Stimulated activated naive CD4-positive, alpha-beta T cell treated with Interleukin-2 at 50 U/mL for 16 hours (primary cell): ENCODE measurements at places on chromosomes 5 and 9.

DNA sequence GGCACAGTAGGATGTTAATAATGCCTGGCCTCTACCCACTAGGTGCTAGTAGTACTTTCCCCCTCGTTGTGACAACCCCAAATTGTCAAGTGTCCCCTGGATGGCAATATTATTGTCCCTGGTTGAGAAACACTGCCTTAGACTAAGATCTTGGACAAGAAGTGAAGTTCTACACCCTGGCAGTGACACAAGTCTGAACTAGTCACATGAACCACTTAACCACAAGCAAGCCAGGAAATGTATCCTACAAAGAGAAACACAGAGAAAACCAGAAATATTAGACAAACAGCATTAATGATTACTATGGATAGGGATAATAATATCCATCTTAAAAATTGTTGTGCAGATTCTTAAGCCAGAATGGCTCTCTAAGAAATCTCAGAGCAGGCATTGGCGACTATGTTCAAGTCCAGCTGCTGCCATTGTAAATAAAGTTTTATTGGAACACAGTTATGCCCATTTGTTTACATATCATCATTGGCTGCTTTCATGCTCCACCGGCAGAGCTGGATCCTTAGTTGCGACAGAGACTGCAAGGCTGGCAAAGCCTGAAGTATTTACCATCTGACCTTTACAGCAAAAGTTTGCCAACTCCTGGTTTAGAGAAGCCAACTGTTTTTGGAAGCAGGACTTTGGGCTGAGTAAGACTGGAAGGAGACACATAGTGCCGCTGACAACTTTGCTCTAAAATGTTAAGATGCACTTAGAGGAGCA lies 80.8 kb downstream of the NTRK2 start:
- DNase-seq, result no peak

- no peak for DNase-seq
Observed at GRCh38 chr5:15234366-15234765, 265.6 kb upstream of the FBXL7 start.

GRCh38 chr9:111610845-111611244 lies 11.4 kb upstream of the PTGR1 start:
- DNase-seq, result no peak

DNA sequence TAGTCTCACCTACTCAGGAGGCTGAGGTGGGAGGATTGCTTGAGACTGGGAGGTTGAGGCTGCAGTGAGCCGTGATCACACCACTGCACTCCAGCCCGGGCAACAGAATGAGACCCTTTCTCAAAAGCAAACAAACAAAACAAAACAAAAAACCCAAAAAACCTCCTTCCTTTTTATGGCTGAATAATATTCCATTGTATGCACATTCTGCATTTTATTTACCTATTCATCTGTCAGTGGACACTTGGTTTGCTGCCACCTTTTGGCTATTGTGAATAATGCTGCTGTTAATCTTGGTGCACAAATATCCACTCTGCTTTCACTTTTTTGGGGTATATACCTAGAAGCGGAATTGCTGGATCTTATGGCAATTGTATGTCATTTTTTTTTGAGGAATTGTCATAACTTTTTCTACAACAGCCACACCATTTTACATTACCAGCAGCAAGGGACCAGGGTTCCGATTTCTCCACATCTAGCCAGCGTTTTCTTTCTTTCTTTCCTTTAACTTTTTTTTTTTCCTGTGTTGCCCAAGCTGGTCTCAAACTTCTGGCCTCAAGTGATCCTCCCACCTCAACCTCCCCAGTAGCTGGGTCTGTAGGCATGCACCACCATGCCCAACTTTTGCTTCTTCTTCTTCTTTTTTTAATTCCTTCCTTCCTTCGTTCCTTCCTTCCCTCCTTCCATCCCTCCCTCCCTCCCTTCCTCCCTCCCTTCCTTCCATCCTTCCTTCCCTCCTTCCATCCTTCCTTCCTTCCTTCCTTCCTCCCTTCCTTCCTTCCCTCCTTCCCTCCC lies 30.6 kb downstream of the NKX2-5 start:
- no peak for DNase-seq

GRCh38 chr5:18607570-18607969 lies 973.3 kb downstream of the TAF11L14 start:
- no peak for DNase-seq

- no peak for DNase-seq
Observed at GRCh38 chr5:127231118-127231517, 59.5 kb upstream of the MEGF10 start.

DNA sequence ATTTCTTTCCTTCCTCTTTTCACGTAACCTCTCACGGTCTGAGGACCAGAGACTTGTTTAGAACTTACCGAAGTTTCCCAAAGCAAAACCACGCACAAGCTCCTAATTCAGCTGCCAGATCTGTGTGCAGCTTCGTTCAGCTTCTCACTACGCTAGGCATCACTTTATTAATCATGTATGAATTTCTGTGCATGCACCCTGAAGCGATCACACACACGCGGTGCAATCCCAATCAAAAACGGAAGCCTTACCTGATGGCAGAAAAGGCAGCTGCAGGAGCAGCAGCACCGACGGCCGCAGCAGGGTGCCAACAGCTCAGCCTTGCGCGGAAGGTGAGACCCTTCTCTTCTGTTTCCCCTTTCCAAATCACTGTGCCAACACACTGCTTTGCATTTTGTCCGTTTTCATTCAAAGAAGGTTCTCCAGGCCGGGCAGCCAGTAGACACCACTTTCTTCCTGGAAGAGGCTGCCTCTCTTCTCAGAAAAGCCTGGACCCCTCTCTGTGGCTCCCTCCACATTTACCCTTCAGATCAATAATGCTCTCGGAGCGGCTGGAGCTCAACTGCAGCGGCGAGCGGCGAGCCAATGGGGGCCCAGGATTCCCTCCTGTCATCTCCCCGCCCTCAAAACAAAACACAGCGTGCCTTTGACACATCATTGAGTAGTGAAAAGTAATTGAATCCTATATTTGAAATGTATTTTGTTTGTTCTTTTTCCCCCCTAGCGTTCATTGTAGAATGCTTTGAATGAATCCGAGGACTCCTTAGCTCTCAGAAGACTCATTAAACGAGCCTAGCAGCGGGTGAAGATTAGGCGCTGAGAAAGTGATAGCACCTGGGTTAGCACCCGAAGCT lies at the start of gene CDH12:
TSS of gene CDH12 (minus strand) at position 538 of the 854 bp plus-strand sequence.
- no peak for DNase-seq

- no peak for DNase-seq
Observed at GRCh38 chr5:53249529-53250200, 140.1 kb upstream of the MOCS2 start.

GRCh38 chr5:159878988-159879471 lies 37.3 kb upstream of the ADRA1B start:
- DNase-seq, result no peak

DNA sequence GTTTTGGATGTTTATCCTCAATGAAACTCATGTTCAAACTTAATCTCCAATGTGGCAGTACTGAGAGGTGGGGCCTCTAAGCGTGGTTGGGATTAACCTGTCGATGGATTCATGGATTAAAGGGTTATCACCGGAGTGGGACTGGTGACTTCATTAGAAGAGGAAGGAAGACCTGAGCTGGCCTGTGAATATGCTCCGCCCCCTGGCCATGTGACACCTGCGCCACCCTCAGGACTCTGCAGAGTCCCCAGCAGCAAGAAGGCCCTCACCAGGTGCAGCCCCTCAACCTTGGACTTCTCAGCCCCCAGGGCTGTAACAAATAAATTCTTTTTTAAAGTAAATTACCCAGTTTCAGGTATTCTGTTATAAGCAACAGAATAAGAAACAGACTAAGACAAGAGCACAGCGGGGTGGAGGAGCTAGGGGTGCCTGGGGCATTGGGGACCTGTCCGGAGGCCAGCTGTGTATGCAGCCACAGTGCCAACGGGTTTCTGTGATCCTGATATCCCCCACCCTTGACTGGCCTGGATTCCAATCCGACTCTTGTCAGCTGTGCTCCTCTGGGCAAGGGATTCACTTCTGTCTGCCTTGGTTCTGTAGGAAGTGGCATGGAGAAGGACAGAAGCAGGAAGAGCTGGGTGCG lies 3.2 kb upstream of the MAPK9 start:
- DNase-seq, result no peak

- DNase-seq, result no peak
Observed at GRCh38 chr5:74542482-74542881, 98.0 kb downstream of the ENC1 start.

- DNase-seq, result no peak
Observed at GRCh38 chr5:150175536-150175935, 9.0 kb downstream of the CDX1 start.

- no peak for DNase-seq
Observed at GRCh38 chr5:76143884-76144283, 60.7 kb downstream of the SV2C start.
